ENCODE measurements at places on chromosomes 2 and 18.

DNA sequence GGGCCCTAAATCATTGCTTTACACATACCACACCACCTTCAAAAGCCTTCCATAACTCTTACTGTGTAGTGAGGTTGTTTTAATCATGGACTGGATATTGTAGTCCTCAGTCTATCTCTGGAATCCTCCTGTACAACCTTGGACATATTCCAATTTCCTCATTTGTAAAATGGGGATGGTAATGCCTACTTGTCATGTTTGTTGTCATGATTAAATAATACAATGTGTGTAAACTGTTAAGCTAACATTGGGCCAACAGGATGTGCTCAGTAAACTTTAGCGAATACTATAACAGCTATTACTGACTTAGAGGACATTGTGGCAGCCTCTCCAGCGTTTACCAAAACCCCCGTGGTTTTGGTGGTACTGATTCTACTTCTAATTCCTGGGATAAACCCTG is 74.7 kb upstream of the PTPRM start:
- DNase-seq: no peak

DNA sequence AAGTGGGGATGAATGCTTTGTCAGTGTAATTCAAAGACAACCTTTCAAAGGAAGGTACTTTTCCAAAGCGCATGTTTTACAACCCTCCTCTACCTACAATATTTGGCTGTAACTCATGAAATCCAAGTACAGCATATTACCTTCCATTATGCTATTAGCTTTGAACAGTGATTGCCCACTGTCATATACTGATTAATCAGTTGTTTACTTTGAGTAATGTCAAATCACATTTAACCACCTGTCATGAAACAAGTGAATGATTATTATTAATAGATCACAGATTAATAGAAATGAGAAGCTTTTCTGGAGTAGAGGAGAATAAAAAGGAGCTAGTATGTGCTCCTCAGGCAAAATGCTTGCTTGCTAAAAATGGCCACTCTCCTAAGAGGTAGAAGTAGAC is 150.5 kb upstream of the SMAD7 start:
- peak; percentile 81 for DNase-seq

GRCh38 chr2:199147216-199147615 is 310.5 kb downstream of the SATB2 start:
- no peak for DNase-seq

DNA sequence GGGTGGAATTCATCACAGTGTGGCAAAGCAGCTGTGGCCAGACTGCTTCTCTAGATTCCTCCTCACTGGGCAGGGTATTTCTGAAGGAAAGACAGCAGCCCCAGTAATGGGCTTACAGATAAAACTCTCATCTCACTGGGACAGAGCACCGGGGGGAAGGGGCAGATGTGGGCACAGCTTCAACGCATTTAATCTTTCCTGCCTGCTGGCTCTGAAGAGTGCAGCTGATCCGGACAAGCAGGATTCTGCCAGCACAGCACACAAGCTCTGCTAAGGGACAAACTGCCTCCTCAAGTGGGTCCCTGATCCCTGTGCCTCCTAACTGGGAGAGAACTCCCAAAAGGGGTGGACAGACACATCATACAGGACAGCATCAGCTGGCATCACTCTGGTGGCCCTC is 779.9 kb upstream of the CNTNAP5 start:
- no peak for DNase-seq

DNA sequence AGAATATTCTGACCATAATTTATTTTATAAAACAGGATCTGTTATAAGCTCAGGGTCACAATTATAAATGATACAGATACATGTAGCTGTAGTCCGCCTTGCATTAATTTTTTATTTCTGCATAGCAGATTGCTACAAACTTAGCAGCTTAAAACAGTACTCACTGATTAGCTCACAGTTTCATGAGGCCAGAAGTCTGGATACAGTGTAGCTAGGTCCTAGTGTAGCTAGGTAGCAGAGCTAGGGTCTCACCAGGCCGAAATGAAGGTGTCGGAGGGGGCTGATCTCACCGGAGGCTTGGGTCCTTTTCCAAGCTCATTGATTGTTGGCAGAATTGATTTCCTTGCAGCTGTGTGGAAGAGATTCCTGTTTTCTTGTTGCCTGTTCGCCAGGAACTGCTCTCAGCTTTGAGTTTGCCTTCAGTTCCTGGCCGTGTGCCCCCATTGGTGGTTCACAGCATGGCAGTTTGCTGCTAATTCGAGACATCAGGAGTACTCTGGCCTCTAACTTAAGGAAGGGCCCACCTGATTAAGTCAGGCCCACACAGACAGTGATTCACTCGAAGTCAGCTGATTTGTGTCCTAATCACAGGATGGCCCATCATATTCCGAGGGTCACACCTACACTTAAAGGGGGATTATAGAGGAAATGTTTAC is 18.4 kb downstream of the NAPG start:
- no peak for DNase-seq

GRCh38 chr2:9158786-9159779 is 47.5 kb upstream of the ASAP2 start:
- DNase-seq: no peak

- no peak for DNase-seq
Observed at GRCh38 chr2:42523341-42523740, 29.6 kb upstream of the KCNG3 start.

DNA sequence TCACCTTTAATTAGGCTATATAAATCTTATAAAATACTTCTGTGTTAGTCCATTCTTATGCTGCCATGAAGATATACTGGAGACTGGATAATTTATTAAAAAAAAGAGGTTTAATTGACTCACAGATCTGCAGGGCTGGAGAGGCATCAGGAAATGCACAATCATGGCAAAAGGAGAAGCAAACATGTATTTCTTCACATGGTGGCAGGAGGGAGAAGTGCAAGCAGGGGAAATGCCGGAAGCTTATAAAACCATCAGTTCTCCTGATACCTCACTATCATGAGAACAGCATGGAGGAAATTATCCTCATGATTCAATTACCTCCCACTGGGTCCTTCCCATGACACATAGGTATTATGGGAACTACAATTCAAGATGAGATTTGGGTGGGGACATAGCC is 504.4 kb downstream of the RIT2 start:
- no peak for DNase-seq

DNA sequence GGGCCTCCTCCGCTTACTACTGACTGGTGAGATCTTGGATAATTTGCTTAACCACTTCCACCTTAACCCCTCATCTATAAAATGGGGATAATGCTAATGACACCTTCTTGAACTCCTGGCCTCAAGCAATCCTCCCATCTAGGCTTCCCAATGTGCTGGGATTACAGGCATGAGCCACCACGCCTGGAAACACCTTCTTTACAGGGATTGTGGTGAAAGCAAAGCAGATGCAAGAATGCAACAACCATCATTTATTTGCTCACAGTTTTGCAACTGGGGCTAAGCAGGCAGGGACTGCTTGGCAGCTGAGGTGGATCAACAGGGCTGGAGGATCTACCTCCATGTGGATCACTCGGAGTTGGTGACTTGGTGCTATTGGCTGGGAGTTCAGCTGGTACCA is 76.2 kb upstream of the ZNF532 start:
- no peak for DNase-seq

DNA sequence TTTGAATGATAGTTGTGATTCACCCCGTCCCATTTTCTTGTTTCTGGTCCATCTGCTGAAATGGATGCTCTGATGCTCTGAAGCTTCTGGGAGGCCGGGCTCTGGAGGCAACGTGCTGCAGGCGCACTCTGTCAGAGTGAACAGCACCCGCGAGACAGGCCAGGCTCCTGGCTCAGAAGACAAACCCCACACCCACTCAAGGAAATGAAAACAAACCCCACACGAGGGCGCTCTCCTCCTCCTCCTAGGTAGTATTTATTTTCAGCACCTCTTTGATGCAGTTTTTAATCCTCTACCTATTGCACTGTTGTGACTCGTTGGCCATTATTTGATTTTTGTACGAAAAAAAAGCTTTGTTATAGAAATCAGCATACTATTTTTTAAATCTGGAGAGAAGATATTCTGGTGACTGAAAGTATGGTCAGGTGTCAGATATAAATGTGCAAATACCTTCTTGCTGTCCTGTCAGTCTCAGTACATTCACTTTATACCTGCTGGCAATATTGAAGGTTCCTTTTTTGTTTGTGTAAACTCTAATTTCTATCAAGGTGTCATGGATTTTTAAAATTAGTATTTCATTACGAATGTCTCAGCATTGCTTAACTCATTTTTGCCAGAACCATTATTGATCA is 10.3 kb upstream of the CHST10 start:
- no peak for DNase-seq

- DNase-seq: no peak
Observed at GRCh38 chr2:224308272-224308911, 93.5 kb downstream of the FAM124B start.

DNA sequence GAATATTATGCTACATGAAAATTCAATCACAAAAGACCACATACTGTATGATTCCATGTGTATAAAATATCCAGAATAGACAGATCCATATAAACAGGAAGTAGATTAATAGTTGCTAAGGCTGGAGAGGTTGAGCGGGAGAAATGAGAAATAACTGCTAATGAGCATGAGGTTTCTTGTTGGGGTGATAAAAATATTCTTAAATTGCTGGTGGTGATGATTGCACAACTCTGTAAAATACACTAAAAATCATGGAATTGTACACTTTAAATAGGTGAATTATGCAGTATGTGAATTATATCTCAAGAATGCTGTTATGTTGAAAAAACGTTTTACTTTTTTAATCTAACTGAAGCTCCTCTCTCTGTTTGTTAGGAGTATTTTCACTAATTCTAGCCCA is 101.8 kb upstream of the CREB1 start:
- DNase-seq: no peak

GRCh38 chr18:52363861-52364260 is 23.9 kb downstream of the DCC start:
- DNase-seq: no peak

- DNase-seq: no peak
Observed at GRCh38 chr2:136133586-136133985, 15.6 kb upstream of the CXCR4 start.

GRCh38 chr2:18149660-18150246 is 271.3 kb downstream of the KCNS3 start:
- peak; percentile 8 for DNase-seq

DNA sequence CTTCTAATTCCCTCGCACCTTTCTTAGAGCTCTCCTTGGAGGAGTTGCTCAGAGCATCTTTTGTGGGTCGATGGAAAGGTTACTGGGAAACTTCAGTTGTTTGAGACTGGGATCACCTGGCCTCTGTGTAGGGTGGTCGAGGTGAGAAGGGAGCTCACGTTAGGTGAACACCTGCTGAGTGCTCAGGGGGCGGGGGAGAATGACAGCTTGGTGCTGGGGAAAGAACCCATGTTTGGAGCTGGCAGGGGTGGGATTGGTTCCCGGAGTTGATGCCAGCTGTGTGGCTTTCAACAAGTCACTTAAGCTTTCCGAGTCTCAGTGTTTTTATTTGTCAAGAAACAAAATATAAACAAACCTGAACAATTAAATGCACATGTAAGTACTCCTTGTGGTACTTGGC is 122.3 kb downstream of the GLI2 start:
- no peak for DNase-seq

DNA sequence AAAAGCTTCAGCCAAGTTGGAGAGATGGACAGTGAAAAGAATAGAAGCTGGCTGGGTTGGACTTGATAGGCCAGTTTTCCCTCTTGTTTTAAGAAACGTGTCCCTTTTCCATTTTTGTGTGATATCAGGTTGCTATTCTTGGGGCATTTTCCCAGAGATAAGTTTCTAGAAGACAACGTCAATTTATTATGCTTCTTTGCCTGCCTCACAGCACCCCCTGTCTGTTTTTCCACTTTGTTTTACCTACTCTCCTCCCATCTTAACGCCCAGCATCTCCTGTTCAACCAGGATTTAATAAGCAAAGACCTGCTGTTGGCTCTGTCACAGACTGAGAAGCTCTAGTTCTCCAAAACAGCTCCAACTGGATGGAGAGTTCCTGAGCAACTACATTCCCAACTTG is 317.8 kb upstream of the ZNF521 start:
- DNase-seq: no peak

DNA sequence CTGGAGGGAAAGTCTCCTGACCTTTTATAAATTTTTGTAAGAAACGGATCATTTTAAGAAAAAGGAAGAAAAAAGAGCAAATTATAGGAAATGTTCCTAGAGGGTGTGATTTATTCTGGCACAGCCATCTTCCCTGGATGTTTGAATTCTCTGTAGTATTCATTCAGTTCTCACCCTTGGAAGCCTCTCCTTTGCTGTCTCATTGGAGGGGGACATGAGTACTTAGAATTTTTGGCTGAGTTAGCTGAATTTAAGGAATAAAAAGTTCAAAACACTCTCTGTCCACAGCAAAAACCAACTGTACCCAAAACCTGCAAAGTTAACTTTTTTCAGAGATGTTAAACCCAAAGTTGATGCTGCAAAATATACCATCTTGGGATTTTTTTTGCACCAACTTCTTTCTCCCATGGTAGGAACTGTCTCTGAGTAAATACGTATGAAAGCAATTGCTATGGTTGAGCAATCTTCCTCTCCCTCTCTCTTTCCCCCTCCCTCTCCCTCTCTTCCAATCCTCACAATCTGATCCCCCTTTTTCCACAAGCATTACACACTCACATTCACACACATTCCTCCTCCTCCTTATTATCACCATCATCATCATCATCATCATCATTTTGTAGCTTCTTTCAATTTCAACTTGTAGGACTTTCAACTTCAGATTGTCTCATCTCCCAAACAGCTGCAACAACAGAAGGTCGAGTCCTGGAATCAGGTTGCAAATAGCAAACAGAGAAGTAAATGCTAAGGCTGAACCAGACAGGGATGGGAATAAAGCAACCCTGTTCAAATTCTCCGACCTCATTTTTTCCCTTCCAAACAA is 183.7 kb downstream of the GFPT1 start:
- no peak for DNase-seq

DNA sequence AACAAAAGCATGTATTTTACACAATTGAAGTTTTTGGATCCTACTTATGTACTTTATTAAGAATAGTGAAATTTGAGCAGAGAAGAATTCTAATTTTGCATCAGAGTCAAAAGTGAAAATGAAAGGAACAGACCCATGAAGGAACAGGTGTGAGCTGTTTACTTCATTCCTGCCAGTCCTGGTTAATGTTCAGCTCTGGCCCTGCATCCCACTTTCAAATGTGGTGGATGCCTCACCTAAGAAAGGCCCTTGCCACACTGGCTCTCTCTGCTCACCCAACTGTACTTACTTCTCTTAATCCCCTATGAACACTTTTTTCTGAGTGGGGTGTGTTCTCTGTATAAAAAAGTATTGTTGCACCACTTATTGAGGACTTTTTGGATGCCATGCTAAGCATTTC is 22.2 kb downstream of the FAM110C start:
- no peak for DNase-seq

DNA sequence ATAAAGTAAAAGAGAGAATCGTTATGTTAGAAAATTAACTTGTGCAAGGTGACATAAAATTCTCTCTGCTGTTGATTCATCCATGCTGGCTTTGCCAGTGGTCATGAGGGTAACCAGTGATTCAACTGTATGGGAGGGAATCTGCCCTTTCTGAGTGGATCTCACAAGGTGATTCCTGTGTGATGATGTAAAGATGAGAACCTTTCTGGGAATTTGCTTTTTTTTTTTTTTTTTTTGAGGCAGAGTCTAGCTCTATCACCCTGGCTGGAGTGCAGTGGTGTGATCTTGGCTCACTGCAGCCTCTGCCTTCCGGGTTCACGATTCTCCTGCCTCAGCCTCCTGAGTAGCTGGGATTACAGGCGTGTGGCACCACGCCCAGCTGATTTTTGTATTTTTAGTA is 23.3 kb downstream of the RAB31 start:
- no peak for DNase-seq
